Activated effector memory CD4-positive, alpha-beta T cell treated with anti-CD3 and anti-CD28 coated beads, Interleukin-2, amount 50 U/mL, for 16 hours (primary cell): ENCODE measurements at places on chromosomes 16 and 17.

DNA sequence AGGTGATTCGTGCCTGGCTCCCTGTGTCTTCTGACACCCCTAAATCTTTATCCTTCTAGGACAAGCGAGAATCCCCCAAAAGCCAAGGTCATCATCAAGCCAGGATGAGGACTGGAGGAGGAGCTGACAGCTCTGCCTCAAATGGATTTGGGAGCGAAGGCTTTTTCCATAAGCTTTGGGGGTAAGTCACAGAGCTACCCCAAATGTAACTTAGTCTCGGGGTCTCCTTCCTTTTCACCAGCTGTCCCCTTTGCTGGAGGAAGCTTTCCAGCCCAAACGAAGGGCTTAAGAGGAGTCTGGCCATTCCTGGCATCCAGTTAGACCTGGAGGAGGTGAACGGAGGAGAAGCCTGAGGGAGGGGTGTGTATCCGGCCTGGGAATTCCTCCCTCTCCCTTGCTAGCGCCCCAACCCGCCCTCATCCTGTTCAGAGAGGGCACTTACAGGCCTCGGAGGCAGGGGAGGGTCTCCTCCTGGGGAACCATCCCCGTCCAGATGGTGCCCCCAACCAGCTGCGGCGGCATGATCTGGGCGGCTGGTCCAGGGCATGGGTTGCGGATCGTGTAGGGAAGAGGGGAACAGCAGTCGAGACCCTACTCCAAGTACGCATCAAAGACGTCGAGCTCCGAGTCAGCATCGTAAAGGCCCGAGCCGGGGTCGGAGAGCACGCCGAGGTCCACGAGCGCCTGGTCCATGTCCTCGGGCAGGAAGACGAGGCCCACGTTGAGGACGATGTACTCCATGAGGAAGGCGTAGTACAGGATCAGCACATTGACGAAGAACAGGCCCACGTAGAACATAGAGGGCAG is 938 bp downstream of the DEXI start:
- DNase-seq, result no peak

GRCh38 chr16:73053364-73054124 is 5.6 kb upstream of the ZFHX3 start:
- no peak for DNase-seq

GRCh38 chr17:82332669-82333278 is 792 bp downstream of the SECTM1 start:
- peak; percentile 73 for DNase-seq

GRCh38 chr16:71410146-71410545 is 31.7 kb downstream of the TLE7 start:
- DNase-seq, result peak; percentile 39

- no peak for DNase-seq
Measured at GRCh38 chr16:30934827-30935557, 11.6 kb downstream of the FBXL19 start.

DNA sequence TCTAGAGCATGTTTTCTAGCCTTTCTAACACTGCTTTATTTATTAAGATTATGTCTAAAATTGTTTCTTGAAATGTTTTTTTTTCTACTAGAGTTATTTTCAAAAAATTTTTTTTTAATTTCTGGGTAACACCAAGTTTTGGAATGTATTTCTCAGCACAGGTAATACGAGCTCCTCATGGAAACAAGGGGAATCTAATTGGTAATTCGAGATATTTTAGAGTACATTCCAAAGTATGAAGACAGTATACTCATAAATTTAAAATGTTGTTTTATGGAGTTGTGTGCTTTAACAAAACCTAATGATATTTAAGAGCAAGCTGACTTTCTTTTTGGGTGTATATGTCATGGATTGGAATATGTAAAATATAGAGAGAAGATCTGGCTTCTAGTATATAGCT is 42.4 kb downstream of the OMG start:
- DNase-seq, result no peak

- DNase-seq, result no peak
Measured at GRCh38 chr17:50785946-50786570, 18.7 kb upstream of the ANKRD40CL start.

GRCh38 chr16:11135464-11135973 is 120.5 kb downstream of the SOCS1 start:
- no peak for DNase-seq

GRCh38 chr17:3893003-3893719 is at the start of gene CAMKK1:
Gene CAMKK1, minus strand, starts transcription at chr17:3893053. Its CDS starts 7,366 bp downstream, at chr17:3885687.
- peak; percentile 96 for DNase-seq

DNA sequence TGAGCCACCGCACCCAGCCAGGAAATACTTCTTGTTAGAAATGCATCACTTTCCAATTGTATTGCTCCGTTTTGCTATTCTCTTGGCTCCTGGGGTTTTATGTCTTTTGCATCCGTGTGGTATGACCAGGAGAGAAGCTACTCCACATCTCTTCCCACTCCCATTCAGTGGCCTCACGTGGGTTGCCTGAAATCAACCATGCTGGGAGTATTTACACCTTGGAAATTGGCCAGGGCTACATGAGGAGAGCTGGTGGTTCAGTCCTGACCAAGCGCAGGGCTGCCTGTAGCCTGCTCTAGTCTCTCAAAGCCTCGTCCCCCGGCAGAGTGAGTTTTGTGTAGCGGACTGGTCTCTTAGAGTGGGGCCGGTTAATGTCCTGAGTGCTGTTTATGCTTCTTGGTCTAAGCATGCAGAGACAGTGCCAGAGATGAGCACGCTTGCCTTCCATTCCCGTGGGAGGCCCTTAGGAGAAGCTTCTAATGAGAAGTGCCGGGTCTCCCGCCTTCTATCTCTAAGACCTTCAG is 3.8 kb downstream of the WFDC1 start:
- DNase-seq, result no peak

- DNase-seq, result peak; percentile 73
Measured at GRCh38 chr17:59331929-59332748, 684 bp downstream of the YPEL2 start.

DNA sequence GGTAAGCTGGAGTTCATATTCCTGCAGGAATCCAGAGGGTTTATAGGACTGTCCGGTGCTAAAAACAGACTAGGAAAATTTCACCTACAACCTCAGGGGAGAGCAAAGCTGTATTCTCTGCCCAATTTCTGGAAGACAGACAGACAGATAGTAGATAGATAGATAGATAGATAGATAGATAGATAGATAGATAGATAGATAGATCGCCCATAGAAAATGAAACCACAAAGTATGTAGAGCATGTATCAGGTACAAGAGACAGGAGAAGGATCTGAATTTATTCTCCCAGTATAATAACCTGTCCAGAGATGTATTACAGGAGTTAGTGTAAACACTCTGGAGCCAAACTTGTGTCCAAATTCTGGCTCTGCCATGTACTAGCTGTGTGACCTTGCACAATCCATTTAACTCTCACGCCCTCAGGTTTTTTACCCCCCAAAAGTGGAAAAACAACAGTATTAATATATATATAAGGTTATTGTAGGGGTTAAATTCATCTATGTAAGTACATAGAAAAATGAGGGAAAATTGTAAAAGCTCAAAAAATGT is 2.1 kb upstream of the ABCA6 start:
- DNase-seq, result no peak

DNA sequence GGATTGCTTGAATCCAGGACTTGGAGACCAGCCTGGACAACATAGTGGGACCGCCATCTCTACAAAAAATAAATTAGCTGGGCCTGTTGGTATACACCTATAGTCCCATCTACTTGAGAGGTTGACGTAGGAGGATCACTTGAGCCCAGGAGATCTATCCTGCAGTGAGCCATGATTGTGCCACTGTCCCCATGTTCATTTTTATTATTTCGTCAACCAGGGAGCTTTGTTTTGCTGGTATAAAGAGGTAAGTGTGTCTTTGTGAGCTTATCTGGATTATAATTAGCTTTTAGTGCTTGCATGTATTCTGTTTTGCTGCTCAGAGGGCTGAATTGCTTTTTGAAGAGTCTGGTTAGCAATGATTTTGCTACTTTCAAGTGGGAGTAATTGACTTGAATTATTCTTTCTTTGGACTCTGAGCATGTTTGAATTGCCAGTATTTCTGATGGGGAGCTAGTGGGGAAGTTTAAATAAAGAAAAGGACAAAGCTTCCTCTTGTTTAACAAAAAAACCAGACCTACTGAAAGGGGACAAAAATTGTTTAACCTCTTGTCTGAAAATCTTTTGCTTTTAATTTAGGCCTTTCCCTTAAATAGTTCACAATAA is 31.6 kb upstream of the BCAS3 start:
- DNase-seq, result no peak

DNA sequence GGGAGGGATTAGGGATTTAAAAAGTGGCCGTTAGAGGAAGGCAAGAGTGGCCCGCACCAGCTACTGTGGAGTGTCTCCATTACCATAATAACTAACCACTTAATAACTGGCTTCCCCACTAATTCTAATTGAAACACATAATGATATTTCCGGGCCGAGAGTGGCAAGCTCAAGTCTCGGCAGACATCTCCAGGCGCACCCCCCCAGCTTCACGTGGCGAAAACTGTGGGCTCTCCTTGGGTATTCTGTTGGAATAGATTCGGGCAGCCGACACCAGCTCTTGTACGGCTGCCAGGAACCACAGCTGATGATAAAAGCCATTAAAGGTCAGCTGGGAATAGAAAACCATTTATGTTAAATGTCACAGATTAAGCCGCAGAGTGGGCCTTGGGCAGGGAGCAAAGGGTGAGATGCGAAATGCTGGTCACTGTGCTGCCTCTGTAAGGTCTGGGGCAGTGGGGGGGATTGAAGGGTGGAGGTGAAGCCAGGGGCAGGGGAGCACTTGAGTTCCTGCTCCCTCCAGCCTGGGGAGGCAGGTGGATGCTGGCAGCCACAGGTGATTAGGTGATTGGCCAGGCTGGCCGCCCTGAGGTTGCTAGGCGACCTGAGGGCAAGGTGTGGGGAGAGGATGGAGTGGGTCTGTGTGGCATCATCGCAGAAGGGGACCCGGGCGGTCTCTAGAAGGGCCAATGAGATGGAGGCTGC is 115.6 kb upstream of the SDK2 start:
- no peak for DNase-seq

DNA sequence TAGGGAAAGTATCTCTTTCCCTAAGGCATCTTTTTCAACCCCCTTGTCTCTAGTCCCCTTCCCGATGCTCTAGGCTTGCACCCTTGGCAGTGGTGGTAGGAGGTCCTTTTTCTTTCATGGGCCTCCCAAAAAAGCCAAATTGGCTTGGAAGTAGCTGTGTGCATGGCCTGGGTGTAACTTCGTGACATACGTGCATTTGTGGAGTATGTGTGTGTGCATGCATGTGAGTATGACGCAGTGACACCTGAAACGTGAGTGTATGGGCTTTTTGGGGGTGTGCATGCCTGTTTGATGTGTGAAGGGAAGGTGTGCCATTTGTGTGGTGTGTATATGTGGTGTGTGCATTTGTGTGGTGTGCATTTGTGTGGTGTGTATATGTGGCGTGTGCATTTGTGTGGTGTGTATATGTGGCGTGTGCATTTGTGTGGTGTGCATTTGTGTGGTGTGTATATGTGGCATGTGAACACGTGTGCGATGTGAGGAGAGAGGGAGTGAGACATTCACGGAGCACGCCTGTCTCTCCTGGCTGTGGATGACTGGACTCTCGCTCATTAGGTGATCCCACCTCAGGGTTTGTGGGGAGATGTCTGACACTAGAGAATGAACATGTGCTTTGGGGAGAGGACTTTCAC is 15.7 kb downstream of the IGFBP4 start:
- no peak for DNase-seq

DNA sequence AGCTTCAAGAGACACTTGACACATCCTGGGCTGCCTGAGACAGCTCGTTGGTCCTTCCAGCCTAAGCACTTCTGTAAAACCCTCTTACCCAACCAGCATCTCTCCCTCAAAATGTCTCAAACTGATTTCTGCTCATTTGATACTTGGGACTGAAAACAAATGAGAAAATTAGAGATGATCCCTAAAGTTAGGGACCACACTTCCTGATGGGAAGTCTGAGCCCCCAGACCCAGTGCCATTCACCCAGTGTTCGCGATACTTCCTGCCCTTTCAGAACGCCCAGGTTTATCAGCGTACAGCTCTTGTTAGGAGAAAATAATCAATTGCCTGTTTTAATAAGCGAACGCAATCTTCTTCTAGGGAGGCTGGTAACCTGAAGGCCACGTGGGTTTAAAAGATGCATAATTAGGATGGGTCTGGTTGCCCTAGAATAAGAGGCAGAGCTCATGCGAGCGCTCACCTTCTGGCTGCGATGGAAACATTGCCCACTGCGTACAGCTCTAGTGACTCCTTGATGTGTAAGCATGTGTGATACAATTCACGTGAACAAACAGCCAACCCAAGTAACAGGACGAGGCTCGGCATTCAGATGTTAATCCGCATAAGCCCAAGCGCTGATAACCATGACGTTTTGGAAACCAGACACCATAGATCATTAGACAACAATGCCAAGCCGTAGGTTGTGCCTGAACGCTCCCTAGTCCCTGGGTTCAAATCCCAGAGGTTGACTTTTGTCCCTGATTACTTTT is 213.1 kb downstream of the FOXL1 start:
- DNase-seq, result no peak

GRCh38 chr17:50076221-50076590 is 18.9 kb upstream of the PDK2 start:
- no peak for DNase-seq

GRCh38 chr16:89422527-89422904 is 67.8 kb downstream of the ANKRD11 start:
- DNase-seq, result peak; percentile 79

DNA sequence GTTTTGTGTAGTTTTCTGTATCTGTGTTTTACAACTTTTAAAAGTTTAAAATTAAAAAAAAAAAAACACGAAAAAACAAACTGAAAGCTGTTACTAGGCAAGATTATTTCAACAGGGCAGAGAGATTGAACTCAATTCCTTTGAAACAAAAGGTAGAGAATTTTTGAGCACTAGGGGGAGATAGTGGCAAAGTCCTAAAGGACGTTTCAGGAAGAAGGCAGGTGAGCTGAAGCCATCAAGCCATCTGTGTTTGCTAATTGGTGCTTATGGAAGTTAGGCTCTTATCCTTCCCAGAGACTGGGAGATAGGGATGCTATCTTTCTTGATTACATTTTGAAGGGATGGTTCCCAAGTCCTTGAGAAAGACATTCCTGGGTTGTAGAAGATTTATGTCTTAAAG is 70.6 kb upstream of the CLEC3A start:
- DNase-seq, result no peak

DNA sequence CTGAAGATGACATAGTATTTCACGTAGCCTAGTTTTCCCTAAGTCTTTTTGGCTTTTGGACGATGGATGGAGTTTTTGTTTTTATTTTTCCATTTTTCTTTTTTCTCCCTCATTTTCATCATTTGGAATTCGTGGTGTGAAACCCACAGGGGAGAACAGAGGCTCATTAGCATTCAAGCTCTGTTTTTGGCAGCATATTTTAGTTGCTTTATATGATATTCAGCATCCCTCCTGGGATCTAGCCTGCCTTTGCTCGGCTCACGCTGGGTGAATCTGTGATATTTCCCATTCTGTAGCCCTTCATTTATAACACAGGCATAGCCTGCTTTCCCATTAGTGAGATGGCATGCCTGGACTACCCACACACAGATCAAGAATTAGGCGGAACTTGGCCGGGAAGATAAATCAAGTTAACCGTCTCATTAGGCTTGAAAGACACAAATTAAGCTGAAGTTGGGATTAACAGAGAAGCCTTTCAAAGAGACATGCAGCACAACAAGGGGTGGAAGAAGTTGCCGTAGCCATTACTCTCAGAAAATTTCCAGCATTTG is 20.1 kb upstream of the CLEC19A start:
- no peak for DNase-seq

GRCh38 chr16:75762746-75763145 is 36.5 kb upstream of the CPHXL start:
- DNase-seq, result no peak

GRCh38 chr17:28570716-28571360 is 486 bp downstream of the PIGS start:
- peak; percentile 85 for DNase-seq

- no peak for DNase-seq
Measured at GRCh38 chr17:27200476-27200875, 93.4 kb upstream of the WSB1 start.
